A172 (cell line): ENCODE measurements at places on chromosomes 1 and 21. TPM values are rescaled to one million over a fixed set of nuclear protein-coding genes. Genes with fewer than 3 reads are reported as not detected.

The MYOG gene
- total RNA-seq, result not detected in 2 replicates

The MYBPH gene
- total RNA-seq, result 0.36 and 0.38 TPM in 2 replicates

The SIM2 gene
- 0.86 and 5.1 TPM in 2 replicates for total RNA-seq

The ARID1A gene
- 8.3 and 9.8 TPM in 2 replicates for total RNA-seq

The SPRR3 gene
- total RNA-seq, result not detected in 2 replicates

The LMOD1 gene
- not detected in 2 replicates for total RNA-seq

The FMO4 gene
- total RNA-seq, result 3.1 and 8.0 TPM in 2 replicates

The HSF2BP gene
- 8.8 and 9.1 TPM in 2 replicates for total RNA-seq

The FAM89A gene
- 17.0 and 17.9 TPM in 2 replicates for total RNA-seq

The MX2 gene
- total RNA-seq, result 9.7 and 13.2 TPM in 2 replicates

The LCE2A gene
- total RNA-seq, result not detected in 2 replicates

The PDZK1IP1 gene
- total RNA-seq, result 0.79 and 6.0 TPM in 2 replicates

The GSTM1 gene
- total RNA-seq, result not detected in 2 replicates

The TPM3 gene
- total RNA-seq, result 1,673 and 1,769 TPM in 2 replicates

The NTRK1 gene
- 0.16 and 0.24 TPM in 2 replicates for total RNA-seq

The RNF186 gene
- total RNA-seq, result not detected in 2 replicates

The CFHR1 gene
- 0.22 and 1.1 TPM in 2 replicates for total RNA-seq

The PTPN7 gene
- total RNA-seq, result not detected in 2 replicates
